ENCODE measurements at places on chromosomes 6 and 20.

DNA sequence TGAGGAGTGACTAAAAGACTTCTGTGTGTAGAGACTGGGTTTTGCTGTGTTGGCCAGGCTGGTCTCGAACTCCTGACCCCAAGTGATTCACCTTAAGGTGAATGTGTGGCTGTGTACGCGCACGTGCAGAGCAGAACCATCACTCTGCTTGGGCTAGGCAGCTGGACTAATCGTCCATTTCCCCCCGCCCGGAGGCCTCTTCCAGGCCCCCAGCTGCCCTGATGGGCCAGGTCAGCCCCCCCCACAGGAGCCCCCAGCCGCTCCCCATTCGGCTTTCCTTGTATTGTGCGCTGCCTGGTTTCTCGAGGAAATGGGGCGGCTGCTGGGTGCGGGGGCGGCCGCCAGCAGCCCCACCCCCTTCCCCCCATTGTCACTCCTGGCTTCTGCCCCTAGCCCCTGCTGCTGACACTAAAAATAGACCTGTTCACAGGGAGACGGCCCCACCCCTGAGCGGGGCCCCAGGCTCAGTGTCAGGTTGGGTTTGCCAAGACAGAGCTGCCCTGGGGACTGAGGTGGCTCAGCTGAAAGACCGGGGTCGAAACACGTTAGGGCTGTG is 24.6 kb upstream of the CSNK2A1 start:
- DNase-seq, result no peak
- H3K36me3 ChIP-seq, result no peaks in the 10 kb centered on the region
- peaks cover 20% of the 10 kb centered on the region for H3K4me1 ChIP-seq
- no peak overlapping the region for H3K4me3 ChIP-seq
- H3K27ac ChIP-seq, result no peak overlapping the region
- H3K27me3 ChIP-seq, result no peaks in the 10 kb centered on the region

DNA sequence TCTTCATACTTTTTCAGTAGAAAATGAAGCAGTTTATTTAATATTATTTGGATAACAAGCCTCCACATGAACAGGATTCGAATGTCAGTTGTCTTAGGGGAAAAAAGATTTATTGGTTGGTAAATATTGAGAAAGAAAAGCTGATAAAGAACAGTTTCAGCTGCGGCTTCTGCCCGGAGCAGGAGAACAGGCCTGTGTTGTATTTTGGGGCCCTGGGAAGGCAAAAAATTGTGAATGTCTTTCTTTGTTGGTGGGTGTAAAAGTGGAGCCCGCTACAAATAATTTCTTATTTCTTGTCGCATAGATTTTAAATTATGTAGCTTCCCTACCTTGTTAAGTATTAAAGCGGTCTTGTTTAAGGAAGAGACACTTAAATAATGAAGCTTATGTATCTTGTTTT is 90.5 kb upstream of the PAX1 start:
- H3K4me3 ChIP-seq, result no peak overlapping the region
- peaks cover 1% of the 10 kb centered on the region for H3K4me1 ChIP-seq
- no peak for DNase-seq
- H3K36me3 ChIP-seq, result no peaks in the 10 kb centered on the region

DNA sequence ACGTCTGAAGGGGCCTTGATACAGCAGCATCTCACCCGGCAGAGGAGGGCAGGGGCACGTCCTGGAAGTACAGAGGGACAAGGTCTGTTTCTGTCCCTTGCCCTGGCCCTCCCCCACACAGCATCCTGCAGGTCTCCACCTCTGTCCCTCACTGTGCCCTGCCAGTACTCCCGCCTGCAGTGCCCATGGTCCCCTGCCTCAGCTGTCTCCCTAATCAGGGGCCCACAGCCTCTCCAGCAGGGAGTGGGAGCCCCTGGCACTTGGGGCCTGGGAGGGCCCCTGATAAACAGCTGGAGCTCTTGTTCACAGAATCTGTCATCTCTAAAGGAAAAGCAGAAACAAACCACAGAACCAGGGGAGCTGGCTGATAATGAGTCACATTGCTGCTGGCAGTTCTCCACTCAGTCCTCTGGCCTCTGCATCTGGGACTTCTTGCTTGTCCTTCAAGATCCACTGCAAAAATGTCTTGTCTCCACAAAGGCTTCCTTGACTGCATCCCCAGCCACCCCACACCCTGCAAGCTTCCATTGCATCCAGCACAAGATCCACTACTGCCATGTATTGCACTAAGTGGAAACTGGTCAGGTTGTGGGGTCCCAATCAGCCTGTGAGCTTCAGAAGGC is 33.2 kb upstream of the TAF8 start:
- H3K27me3 ChIP-seq, result no peaks in the 10 kb centered on the region
- peaks cover 6% of the 10 kb centered on the region for H3K4me1 ChIP-seq
- H3K27ac ChIP-seq, result peak overlapping the region; percentile 48
- DNase-seq, result no peak
- H3K4me3 ChIP-seq, result no peak overlapping the region
- peaks cover 2% of the 10 kb centered on the region for H3K36me3 ChIP-seq

- no peaks in the 10 kb centered on the region for H3K36me3 ChIP-seq
- peaks cover 84% of the 10 kb centered on the region for H3K27me3 ChIP-seq
- H3K4me1 ChIP-seq, result no peaks in the 10 kb centered on the region
- H3K27ac ChIP-seq, result no peak overlapping the region
- no peak overlapping the region for H3K4me3 ChIP-seq
- DNase-seq, result no peak
Observed at GRCh38 chr6:165967810-165968407, 199.7 kb downstream of the TBXT start.

DNA sequence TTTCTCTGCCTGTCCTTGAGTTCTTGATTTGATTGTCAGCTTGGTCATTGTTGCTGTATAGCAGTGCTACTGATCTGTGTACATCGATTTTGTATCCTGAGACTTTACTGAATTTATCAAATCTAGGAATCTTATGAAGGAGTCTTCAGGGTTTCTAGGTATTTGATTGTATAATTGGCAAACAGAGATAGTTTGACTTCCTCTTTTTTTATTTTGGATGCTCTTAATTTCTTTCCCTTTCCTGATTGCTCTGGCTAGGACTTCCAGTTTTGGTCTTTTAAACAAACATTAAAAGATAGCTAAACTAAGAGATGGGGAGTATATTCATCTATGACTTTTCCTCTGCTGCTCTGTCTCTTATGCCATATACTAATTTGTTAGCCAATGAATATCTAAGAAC is 62.4 kb downstream of the NCOA7 start:
- no peaks in the 10 kb centered on the region for H3K27me3 ChIP-seq
- peaks cover 9% of the 10 kb centered on the region for H3K4me1 ChIP-seq
- no peak overlapping the region for H3K27ac ChIP-seq
- H3K36me3 ChIP-seq, result peaks cover 13% of the 10 kb centered on the region

DNA sequence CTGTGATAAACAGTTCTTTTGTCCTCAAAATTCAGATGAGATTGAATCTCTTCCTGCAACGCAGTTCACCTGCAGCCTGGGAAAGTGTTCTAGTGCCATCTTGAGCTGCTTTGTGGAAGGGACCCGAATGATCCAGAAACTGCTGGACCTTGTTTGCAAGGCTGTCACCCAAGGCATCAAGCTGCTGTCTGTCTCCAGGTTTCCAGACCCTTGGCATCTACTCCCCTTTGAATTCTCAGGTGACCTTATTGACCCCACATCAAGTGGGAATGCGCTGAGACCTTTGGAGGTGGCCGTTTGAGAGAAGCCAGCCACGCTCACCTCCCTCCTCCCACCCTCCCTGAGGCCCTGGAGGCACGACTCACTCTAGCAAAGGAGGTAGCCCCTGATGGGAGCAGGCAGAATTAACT is 112.5 kb downstream of the EDN3 start:
- no peaks in the 10 kb centered on the region for H3K36me3 ChIP-seq
- no peak overlapping the region for H3K27ac ChIP-seq
- peaks cover 24% of the 10 kb centered on the region for H3K27me3 ChIP-seq

- DNase-seq, result no peak
- no peak overlapping the region for H3K27ac ChIP-seq
- H3K36me3 ChIP-seq, result no peaks in the 10 kb centered on the region
- no peak overlapping the region for H3K4me3 ChIP-seq
- H3K27me3 ChIP-seq, result no peaks in the 10 kb centered on the region
- peaks cover 39% of the 10 kb centered on the region for H3K4me1 ChIP-seq
Observed at GRCh38 chr6:79421001-79421411, 116.2 kb downstream of the LCA5 start.

- H3K4me1 ChIP-seq, result no peaks in the 10 kb centered on the region
- no peaks in the 10 kb centered on the region for H3K36me3 ChIP-seq
- H3K4me3 ChIP-seq, result no peak overlapping the region
- no peak for DNase-seq
- H3K27me3 ChIP-seq, result no peaks in the 10 kb centered on the region
Observed at GRCh38 chr6:77353129-77353528, 110.2 kb downstream of the HTR1B start.

DNA sequence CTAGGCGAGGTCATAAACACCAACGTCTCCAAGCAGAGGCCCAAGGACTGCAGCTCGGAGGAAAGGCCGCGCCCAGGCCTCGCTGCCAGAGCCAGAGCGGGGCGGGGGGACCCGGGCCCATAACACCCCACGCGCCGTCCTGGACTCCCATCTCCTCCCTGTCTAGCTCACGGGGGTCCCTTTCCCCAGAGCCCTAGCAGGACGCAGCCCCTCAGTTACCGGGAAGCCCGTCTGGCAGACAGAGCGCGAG is 44.9 kb downstream of the MDFI start:
- no peaks in the 10 kb centered on the region for H3K36me3 ChIP-seq
- no peak overlapping the region for H3K27ac ChIP-seq
- H3K4me3 ChIP-seq, result peak overlapping the region; percentile 41
- peaks cover 3% of the 10 kb centered on the region for H3K27me3 ChIP-seq

- DNase-seq, result no peak
- H3K4me1 ChIP-seq, result peaks cover 25% of the 10 kb centered on the region
- H3K27me3 ChIP-seq, result peaks cover 8% of the 10 kb centered on the region
Observed at GRCh38 chr20:25251558-25251957, 3.7 kb downstream of the PYGB start.

DNA sequence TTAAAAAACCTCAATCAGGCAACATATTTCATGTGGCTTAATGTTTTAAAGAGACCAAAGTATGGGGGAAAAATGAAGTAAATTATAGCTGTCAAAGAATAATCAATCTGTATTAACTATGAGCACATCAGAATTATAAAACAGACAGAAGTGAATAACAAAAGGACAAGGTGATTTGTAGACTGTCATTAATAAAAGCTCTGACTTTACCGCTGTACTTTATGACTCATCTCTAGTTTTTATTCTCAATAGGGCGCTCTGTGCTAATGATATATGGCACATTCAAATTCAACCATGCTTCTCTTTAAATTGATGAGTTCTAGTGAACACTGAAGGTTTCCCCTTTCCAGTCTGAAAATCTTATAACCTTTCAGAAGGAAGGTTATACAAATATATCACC is 72.0 kb downstream of the PREP start:
- H3K27me3 ChIP-seq, result no peaks in the 10 kb centered on the region
- H3K36me3 ChIP-seq, result peaks cover 29% of the 10 kb centered on the region
- no peak for DNase-seq
- H3K27ac ChIP-seq, result peak overlapping the region; percentile 36
- H3K4me1 ChIP-seq, result peaks cover 34% of the 10 kb centered on the region

DNA sequence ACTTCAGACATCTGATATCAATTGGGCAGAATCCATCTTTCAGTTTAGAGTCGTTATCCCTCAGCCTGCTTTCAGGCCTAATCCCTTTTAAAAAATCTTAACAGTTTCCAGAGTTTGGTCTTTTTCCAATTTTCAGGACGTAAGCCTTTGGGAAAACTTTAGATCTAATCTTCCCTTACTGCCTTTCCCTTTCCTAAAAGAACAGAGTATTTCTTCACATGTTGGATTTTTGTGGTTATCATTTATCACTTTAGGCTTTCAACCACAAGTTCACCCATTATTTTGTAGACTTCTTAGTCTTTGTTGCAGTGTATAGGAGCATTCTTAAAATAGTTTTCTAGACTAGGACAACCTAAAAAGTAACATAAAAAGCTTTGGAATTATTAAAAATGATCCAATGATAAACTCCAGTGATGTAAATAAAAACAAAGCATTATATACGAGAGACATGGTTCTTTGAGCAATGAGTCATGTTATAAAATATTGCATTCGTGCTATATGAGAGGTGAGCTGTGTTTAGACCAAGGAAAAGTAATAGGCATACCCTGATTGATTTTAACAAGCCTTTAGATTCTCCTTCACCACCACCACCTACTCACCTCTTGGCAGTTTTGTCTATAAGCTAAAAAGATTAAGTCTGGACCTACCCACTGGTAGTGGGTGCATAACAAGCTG is 90.4 kb upstream of the MCHR2 start:
- H3K36me3 ChIP-seq, result no peaks in the 10 kb centered on the region
- no peak overlapping the region for H3K4me3 ChIP-seq
- no peak for DNase-seq
- H3K27me3 ChIP-seq, result no peaks in the 10 kb centered on the region
- H3K4me1 ChIP-seq, result peaks cover 22% of the 10 kb centered on the region
- H3K27ac ChIP-seq, result peak overlapping the region; percentile 49

DNA sequence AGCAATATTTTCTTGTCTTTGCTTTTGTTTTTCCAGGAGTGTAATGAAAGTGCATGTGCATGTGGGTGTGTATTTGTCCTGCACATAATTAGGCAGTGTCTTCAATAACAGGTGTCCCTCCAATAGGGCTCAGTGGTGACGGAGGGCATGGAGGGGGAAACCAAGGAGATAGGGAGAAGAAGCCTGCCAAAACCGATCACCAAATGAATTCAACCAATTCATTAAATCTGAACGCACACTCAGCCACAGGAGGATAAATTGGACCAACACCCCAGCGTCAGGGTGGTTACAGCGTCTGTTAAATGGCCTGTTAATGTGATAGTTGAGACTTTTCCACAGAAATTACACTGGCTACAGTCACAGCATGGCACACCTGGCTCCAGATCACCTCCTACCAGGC is 527.6 kb downstream of the CD83 start:
- no peak overlapping the region for H3K4me3 ChIP-seq

- peaks cover 14% of the 10 kb centered on the region for H3K27me3 ChIP-seq
- no peaks in the 10 kb centered on the region for H3K4me1 ChIP-seq
- no peak for DNase-seq
- no peak overlapping the region for H3K4me3 ChIP-seq
- H3K27ac ChIP-seq, result no peak overlapping the region
Observed at GRCh38 chr20:4326195-4327065, 311.1 kb upstream of the RNF24 start.

- no peak overlapping the region for H3K27ac ChIP-seq
- no peak overlapping the region for H3K4me3 ChIP-seq
- peaks cover 7% of the 10 kb centered on the region for H3K4me1 ChIP-seq
- peaks cover 11% of the 10 kb centered on the region for H3K27me3 ChIP-seq
- DNase-seq, result no peak
Observed at GRCh38 chr6:168885196-168885595, 368.4 kb downstream of the THBS2 start.

- H3K36me3 ChIP-seq, result peaks cover 9% of the 10 kb centered on the region
- H3K27me3 ChIP-seq, result peaks cover 4% of the 10 kb centered on the region
- no peak for DNase-seq
- peaks cover 16% of the 10 kb centered on the region for H3K4me1 ChIP-seq
- H3K4me3 ChIP-seq, result no peak overlapping the region
Observed at GRCh38 chr6:5305968-5306626, 44.8 kb downstream of the FARS2 start.

GRCh38 chr20:50717974-50718761 is 13.2 kb upstream of the PARD6B start:
- no peaks in the 10 kb centered on the region for H3K27me3 ChIP-seq
- peaks cover 30% of the 10 kb centered on the region for H3K4me1 ChIP-seq
- H3K27ac ChIP-seq, result peak overlapping the region; percentile 88
- H3K4me3 ChIP-seq, result no peak overlapping the region
- DNase-seq, result no peak
- H3K36me3 ChIP-seq, result no peaks in the 10 kb centered on the region
